Neuronal stem cell (in vitro differentiated cells): ENCODE measurements at places on chromosomes 7 and 10.

DNA sequence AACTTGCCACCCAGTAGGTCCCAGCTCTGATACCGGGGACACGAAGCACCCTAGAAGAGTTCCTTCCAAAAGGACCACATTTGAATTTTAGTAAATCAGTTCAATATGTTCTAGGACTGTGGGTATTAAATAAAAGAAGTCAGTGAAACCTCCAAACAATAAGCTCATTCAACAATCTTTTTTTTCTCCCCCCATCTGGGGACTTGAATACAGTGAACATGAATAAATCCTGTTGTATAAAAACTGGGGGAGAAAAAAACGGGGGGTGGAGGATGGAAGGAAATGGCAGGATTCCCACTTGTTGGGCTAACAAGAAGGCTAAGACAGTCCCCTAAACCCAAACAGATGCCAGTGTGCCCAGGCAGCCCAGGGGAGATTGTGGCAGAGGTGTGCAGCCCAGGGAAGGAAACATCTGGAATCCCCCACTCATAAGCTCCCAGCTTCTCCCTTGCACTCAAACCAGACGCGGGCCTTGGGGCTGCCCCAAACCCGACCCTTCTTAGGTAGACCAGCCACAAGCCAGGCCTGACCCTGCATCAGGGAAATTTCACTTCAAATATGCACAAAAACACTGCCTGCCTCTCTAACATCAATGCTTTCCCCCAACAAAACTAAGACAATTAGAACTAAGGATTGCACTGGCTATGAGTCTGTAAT lies 8.8 kb downstream of the AFAP1L2 start:
- no peak for DNase-seq

- DNase-seq: no peak
These were observed 36.3 kb upstream of the PDK4 start for GRCh38 chr7:95632609-95633008.

DNA sequence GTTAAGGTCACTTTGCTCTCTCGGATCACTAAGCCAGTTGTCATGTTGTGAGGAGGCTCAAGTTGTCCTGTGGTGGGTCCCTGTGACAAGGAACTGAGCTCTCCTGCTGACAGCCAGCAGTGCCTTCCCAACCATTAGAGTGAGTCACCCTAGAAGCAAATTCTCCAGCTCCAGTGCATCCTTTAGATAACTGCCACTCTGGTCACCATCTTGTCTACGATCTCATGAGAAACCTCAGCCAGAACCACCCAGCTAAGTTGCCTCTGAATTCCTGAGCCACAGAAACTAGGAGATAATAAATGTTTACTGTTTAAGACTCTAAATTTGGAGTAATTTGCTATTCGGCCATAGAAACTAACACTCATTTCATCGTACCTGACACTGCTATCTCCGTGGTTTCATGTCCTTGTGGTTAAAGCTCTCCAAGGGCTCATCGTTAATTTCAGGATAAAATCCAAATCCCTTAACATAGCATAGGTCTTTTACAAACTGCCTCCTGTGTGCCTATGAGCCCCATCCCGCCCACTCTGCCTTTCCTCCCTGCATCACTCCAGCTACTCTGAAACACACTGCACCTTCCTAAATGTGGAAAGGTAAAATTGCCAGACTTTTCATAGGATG lies 56.5 kb upstream of the WIPF3 start:
- no peak for DNase-seq

- DNase-seq: no peak
These were observed 52.2 kb downstream of the CALML3 start for GRCh38 chr10:5576780-5577624.

DNA sequence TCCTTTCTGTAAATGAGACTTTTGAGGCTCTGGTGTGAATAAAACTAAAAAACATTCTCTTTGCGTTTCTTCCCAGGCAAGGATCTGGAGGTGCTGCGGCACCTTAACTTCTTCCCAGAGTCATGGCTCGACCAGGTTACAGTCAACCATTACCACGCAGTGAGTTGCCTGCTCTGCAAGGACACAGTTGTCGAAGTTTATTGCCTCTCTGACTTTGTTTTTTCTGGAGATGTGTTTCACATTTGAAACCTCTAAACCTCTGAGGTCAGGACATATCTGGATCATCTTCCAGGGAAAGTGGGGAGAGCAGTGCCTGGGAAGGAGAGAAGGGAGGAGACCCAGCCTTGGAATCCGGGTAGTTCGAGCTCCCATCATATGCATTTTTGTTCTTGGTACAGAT lies 43.4 kb upstream of the PLEKHA1 start:
- DNase-seq: no peak

DNA sequence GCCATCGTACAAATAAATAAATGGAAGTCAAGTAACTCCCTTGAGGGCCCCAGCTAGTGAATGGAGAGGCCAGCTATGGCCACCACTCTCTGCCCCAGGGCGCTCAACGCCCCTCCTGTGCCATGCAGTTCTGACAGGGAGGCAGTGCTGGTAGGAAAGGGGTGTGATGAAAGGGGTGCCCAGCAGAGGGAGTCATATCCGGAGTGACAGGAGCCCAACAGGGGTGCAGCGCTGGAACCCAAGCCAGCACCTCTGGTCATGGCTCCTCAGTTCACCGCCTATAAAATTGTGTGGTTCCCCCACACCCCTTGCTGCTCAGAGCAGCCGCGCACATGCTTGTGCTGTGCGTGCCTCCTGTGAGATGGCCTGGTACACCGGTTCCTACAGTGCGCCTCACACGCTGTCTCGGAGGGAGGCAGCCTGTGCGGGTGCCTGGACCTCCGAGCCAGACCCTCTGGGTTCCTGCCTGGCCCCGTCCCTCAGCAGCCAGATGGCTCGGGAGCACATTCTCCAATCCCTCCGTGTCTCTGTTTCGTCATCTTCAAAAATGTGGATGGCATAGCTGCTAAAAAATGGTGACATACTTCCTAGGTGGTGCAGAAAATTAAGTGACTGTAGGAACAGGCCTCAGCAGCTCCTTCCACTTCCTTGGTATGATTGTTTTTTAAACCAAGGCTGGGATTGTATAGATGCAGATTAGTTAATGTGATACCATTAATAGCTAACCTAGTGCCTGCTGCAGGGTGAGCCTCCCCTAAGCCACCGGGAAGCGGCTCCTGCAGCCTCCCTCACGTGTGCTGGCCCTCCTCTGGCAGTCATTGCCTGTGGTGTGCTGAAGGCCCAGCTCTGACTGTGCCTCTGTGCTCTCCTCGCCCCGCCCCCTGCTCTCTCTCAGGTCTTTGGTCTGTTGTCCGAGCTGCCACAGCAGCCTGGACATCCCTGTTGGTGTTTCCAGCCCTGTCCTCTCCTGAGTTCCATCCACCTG lies 125.8 kb downstream of the EGFR start:
- DNase-seq: no peak

DNA sequence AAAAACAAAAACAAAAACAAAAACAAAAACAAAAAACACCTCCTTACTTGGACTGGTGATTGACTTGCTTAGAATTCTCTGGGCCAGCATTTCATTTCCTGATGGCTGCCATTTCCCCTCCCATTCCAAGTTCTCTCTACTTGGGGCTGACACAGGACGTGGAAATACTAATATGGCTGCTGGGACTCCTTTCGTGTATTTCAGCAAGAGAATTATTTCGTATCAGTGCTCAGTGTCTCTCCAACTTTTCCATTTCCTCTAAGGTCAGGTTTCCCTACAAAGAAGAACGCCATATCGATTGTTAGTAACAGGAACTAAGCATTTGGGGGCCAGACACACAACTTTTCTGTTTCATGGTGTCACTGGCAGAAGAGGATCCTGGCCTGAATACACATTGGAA lies 22.5 kb upstream of the VAX1 start:
- DNase-seq: no peak

- DNase-seq: no peak
These were observed 315.3 kb downstream of the SDK1 start for GRCh38 chr7:3616306-3616705.
